Left lung (tissue), 14 donors: ENCODE measurements at places on chromosomes 11 and 22.

DNA sequence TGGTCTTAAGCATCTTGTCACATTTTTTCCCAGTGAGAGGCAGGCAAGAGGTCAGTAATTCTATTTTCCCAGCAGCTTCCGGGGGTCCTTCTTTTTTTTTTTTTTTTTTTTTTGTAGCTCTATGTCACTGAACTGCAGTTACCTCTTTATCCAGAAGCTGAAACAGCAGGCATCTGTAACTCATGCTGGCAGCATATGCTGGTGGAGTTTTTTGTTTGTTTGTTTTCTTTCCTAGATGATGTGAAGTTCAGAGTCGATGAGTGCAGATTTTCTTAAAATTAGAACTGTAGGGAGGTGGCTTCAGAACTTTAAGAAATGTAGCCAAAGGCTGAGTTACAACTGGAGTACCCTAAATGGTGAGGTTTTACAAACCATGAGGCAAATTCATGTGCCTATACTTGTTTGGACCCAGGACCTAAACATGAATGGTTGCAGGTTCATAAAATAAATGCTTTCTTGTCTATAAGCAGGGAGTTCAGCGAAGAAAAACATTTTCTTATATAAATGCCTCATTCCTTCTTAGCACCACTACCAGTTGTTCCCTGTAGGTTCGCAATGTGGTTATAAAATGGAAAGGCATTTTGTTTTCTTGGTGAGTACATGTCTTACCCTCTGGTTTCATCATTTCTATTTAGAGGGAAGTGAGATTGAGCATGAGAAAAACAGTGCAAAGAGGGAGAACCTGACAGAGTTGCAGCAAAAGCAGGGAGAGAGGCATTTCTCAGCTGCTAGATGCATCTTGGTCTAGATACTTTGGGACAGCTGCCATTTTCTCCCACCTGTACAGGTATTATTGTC lies 84.0 kb downstream of the TRIM44 start:
- DNase-seq, result no peak

GRCh38 chr11:29309992-29310391 lies 706.8 kb downstream of the KCNA4 start:
- DNase-seq, result no peak

DNA sequence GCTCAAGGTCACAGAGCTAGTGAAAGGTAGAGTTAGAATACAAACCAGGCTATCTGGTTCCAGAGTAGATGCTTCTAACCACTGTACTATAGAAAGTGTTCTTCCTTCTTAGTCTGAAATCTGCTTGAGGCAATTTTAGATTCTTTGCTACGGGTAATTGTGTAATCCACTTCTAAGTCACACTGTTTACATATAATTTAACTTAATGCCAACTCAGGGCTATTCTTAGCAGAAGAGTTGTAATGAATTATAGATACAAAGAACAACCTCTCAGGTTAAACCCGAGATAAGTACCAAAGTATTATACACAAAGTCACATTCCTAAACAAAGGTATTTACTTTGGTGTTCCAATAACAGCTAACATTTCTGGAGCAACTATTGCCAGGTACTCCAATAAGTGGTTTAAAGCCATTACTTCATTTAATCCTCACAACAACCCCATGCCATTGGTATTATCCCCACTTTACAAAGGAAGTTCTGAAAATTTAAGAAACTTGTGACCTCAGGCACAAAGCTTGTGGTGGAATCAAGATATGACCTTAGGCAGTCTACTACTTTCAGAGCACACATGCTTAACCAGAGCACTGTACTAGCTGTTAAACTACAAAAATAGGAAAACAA lies 31.1 kb upstream of the DDI1 start:
- DNase-seq, result peak; percentile 14

- no peak for DNase-seq
These were observed 66.1 kb downstream of the STK33 start for GRCh38 chr11:8527939-8528338.
